ENCODE measurements at places on chromosomes 1 and 21.

GRCh38 chr1:204692325-204692840 is 6.8 kb upstream of the LRRN2 start:
- DNase-seq, result no peak

- peak; percentile 48 for DNase-seq
Measured at GRCh38 chr1:7942214-7942921, 1.7 kb upstream of the TNFRSF9 start.

GRCh38 chr1:34147301-34147700 is 17.7 kb downstream of the CSMD2 start:
- DNase-seq, result no peak

DNA sequence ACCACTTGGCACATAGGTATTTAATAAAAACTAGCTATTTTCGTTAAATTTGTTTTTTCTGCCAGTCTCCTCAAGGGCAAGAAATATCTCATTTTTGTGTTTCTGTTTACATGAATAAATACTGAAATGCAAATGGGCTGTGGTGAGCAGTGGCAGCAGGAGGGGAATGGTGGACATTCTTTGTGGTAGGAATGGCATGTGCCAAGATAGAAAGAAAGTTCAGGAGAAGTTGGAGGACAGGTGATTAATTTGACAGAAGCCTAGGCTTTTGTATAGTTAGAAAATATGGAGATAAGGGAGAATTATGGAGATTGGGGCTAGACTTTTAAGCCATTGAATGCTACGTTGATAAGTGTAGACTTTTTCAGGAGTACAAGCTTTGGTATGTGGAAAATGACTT is 8.6 kb downstream of the RAP1A start:
- peak; percentile 34 for DNase-seq

GRCh38 chr21:14353231-14353630 is 29.7 kb downstream of the HSPA13 start:
- no peak for DNase-seq

DNA sequence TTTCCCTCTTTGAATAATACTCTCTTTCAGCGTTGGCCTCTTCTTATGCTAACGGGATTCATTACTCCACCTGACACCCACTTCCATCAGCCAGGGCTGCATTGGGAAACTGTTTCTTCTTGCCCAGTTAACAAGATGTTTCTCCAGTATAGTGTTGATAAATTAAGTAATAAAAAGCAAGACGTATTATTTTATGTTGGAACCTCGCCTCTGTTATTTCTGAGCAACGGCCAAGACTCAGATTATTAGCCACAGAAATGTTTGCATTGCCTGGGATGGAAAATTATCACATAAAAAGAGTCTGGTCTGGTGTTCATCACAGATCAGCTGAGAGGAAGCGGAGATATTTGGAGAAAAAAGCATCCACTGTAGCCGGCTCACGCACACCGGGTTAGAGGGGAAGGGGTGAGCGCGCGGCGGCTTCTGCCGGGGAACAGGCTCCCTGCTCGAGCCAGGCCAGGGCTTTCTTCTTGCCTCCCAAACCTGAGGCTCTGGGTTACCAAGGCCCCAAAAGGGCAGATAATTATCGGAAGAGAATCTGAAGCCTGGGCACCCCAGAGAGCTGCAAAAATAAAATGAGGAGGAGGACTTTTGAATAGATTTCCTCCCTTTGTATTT is 189.5 kb downstream of the PRDM16 start:
- DNase-seq, result no peak

GRCh38 chr1:36342426-36343185 is 19.2 kb upstream of the EVA1B start:
- peak; percentile 43 for DNase-seq

GRCh38 chr1:198776602-198777029 is 137.8 kb downstream of the PTPRC start:
- DNase-seq, result peak; percentile 99
